ENCODE measurements at places on chromosomes 1 and 21. TPM values are rescaled to one million over a fixed set of nuclear protein-coding genes. Genes with fewer than 3 reads are reported as not detected.

Gene KCNK2
- total RNA-seq: not detected

Gene ITLN2
- not detected for total RNA-seq

Gene LRRC38
- total RNA-seq: not detected

Gene SPRR1A
- not detected for total RNA-seq

Gene GJA8
- total RNA-seq: not detected

Gene PYHIN1
- total RNA-seq: 16.7 TPM

- no peak for DNase-seq
Observed at GRCh38 chr1:227886503-227886961, 61.2 kb downstream of the WNT9A start.

- DNase-seq: peak; percentile 80
Observed at GRCh38 chr21:42063571-42064521, 7.3 kb upstream of the UMODL1 start.

- no peak for DNase-seq
Observed at GRCh38 chr1:89780721-89781120, 40.1 kb upstream of the LRRC8D start.

DNA sequence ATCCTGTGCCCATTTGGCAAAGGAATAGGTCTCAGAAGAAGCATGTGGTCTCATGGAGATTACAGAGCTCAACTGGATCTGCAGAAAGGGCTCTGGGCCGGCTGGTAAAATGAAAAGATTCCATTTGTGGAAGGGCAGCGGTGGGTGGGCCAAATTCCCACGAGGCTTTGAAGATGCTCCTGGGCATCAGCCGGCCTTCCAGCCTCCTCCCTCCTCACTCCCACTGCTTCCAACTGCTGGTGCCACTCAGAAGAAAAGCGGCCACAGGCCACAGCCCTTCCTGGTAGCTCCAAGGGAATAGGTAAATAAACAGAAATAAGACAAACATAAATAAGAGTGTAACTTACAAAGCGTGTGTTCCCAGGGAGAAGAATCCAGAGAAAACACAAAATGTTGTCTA lies 136.3 kb upstream of the SLC44A3 start:
- no peak for DNase-seq

GRCh38 chr21:33064623-33065390 lies 5.1 kb upstream of the OLIG1 start:
- no peak for DNase-seq

DNA sequence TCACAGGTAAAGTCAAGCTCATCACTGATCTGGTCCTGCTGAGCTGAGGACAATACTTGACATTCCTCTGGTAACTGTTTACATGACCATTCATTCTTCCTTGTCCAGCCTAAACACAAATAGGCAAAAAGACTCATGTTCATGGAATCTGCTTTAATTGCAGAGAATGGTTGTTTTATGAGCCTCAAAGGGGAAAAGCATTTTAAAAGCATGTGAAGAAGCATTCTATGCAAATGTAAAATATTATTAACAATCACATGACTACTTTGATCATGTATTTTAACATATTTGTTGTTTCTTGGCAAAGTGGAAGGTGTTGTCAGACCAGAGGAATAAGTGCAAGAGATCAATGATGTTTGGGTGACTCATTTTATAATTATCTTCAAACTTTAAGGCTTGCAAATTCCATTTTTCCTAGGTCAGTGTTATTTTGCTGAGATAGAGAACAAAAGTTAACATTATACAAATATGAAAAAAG lies 133.7 kb downstream of the RUNX1 start:
- DNase-seq: no peak

GRCh38 chr21:46399129-46399528 lies 59.6 kb upstream of the DIP2A start:
- DNase-seq: no peak

GRCh38 chr1:233281711-233282581 lies 13.6 kb downstream of the PCNX2 start:
- DNase-seq: no peak

DNA sequence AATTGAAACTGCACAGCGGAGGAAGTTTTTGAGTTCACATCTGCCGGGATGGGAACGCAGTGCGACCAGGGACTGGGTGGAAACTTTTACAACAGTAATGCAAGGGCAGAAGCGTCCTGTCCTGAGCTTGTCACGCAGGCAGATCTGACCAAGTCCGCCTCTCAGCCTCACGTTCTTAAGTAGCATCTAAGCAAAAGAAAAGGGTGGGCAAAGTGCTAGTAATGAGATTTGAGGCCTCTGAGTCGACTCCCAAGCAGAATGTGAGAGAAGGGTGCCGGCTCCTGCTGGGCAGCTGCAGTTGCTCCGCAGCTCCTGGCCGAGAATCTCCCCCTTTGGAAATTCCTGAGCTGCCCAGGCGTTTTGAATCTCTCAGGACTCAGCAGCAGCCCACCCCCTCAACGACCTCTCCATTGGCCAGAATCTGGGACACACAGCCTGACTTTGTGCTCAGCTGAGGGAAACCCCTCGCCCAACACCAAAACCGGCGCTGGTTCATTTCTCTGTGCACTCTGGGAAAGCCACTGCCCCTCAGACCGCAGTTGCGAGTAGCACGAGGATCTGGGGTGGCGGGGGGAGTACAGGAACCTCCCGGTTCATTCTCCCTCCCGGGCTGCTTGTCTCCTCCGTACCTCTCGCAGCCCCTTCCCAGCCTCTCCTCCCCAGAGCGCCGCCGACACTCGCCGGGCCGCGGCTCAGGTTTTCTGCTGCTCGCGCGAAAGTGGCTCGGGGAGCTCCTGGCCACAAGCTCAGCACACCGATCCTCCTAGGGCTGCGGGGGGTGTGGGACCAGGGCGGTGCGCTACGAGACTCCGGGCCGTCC lies 913 bp upstream of the S1PR1 start:
- peak; percentile 73 for DNase-seq

DNA sequence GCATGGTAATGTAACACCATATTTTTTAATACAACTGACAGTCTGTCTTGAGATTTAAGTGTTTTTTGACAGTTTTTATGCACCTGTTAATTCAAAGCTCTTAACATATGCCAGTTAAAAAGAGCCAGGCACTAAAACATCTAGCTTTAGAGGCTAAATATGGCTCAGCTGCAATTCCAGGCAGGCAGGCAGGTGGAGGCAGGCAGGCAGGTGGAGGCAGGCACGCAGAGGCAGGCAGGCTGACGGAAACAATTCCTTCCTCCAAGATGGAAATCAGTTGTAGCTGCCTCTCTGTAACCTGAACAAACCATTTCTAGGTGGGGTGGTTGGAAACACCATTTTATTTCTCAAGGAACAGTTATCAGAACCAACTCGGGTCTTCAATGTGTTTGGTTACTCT lies 51.2 kb downstream of the GORAB start:
- DNase-seq: no peak

GRCh38 chr1:65423884-65424572 lies 3.6 kb downstream of the LEPR start:
- DNase-seq: no peak

GRCh38 chr1:172646653-172647052 lies 12.2 kb upstream of the FASLG start:
- no peak for DNase-seq

DNA sequence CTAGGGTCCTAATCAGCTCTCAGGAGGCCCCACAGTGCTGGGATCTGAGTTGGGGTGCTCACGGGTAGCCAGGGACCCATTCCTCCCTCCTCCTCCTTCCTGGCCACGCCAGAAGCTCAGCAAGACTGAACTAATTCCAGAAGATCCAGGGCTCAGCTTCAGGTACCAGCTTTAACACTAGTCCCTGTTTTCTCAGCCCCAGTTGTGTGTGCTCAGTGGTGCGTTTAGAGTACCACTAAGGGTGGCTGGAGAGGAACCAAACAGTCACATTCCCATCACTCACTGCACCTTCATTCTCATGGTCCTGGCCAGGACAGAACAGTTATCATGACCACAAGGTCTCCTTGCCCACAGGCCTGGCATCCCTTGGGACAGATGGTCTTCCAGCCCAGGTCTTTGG lies 20.8 kb downstream of the PKP1 start:
- no peak for DNase-seq

DNA sequence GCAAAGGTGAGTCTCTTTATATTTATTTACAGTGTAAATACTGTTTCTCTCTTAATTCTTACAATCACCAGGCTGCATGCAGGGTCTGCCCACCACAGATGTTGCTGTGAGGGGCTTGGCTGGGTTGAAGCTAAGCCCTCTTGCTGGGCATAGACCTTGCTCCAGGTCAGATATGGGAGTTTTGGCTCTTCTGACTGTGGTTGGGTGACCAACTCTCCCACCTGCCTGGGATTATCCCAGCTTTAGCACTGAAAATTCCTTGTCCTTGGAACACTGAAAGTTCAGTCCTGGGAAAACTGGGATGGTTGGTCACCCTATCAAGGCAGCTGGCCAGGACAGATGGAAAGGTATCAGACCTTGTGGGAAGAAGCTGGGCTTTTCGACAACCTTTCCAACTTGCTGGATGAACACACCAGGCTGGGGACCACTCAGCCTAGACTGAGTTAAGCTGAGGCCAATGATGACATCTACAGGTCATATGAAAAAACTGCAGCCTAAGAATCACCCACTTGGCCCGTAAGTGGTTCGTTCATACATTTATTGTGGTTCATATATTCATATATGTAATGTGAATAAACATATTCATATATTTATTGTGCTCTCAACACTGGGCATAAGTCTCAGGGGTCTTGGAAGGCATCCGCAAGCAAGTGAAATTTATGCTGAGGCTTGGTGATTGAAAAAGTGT lies 26.6 kb upstream of the HPDL start:
- DNase-seq: no peak

- DNase-seq: no peak
Observed at GRCh38 chr1:225598847-225599246, 54.1 kb downstream of the ENAH start.

Data from CD8-positive, alpha-beta T cell (primary cell).